ENCODE measurements at places on chromosomes 3 and 15.

- no peaks in the 10 kb centered on the region for H3K36me3 ChIP-seq
- DNase-seq, result no peak
- H3K4me1 ChIP-seq, result no peaks in the 10 kb centered on the region
- H3K27me3 ChIP-seq, result peaks cover 46% of the 10 kb centered on the region
These were observed 266.2 kb upstream of the IGF1R start for GRCh38 chr15:98382139-98382538.

GRCh38 chr3:128354788-128355542, 111.7 kb downstream of the DNAJB8 start:
- peaks cover 9% of the 10 kb centered on the region for H3K36me3 ChIP-seq
- no peaks in the 10 kb centered on the region for H3K27me3 ChIP-seq
- no peak for DNase-seq

DNA sequence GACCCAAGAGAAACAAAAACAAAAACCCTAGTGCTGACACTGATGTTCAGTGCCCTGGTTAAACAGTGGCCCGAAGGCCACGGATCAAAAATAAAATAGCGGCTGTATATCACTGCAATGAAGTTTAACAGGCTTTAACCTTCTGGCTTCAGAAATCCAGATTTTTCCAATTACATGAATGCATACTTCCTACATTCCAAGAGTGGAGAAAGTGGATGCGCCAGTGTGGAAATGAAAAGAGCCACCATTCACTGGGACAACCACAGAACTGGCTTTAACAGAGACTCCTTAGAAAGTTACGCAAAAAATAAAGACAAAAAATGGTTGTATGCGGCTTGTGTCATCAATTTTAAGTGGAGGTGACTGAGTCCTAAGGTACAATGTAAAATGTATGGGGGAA, 522.2 kb downstream of the FHIT start:
- H3K36me3 ChIP-seq, result no peaks in the 10 kb centered on the region
- H3K4me1 ChIP-seq, result peaks cover 19% of the 10 kb centered on the region
- DNase-seq, result no peak
- no peak overlapping the region for H3K4me3 ChIP-seq
- no peak overlapping the region for H3K27ac ChIP-seq

GRCh38 chr3:170467571-170468147, 49.0 kb downstream of the CLDN11 start:
- no peak overlapping the region for H3K4me3 ChIP-seq
- peak overlapping the region; percentile 71 for H3K27ac ChIP-seq
- H3K4me1 ChIP-seq, result peaks cover 87% of the 10 kb centered on the region
- no peaks in the 10 kb centered on the region for H3K36me3 ChIP-seq
- H3K27me3 ChIP-seq, result no peaks in the 10 kb centered on the region
- no peak for DNase-seq

DNA sequence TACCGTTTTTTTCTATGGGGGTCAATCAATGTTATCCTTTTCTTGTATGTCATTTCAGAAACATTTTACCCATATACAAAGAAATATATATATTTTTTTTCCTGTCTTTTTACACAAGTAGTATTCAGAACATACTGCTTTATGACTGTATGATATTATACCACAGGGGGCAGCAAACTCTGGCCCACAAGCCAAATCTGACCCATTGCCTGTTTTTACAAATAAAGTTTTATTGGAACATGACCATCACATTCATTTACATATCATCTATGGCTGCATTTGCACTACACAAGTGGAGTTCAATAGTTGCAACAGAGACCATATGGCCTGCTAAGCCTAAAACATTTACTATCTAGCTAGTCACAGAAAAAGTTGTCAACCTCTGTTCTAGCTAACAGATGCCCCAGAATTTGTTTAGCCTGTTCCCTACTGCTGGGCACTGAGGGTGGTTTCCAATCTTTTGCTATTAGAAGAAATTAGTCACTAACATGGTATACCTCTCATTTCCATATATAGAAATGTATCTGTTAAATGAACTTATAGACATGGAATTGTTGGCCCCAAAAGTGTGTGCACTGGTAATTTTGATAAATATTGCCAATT, 57.7 kb downstream of the BFSP2 start:
- peaks cover 49% of the 10 kb centered on the region for H3K4me1 ChIP-seq
- no peaks in the 10 kb centered on the region for H3K36me3 ChIP-seq
- no peaks in the 10 kb centered on the region for H3K27me3 ChIP-seq
- DNase-seq, result no peak
- H3K4me3 ChIP-seq, result no peak overlapping the region

GRCh38 chr3:126464093-126464492, 11.6 kb downstream of the ZXDC start:
- H3K36me3 ChIP-seq, result peaks cover 39% of the 10 kb centered on the region
- no peak overlapping the region for H3K4me3 ChIP-seq
- no peak for DNase-seq
- H3K4me1 ChIP-seq, result no peaks in the 10 kb centered on the region

GRCh38 chr3:196081834-196082618, at the start of gene TFRC:
Gene TFRC, minus strand, starts transcription at chr3:196082090. Its CDS starts 4,991 bp downstream, at chr3:196077099.
- H3K4me1 ChIP-seq, result peaks cover 22% of the 10 kb centered on the region
- H3K27ac ChIP-seq, result peak within 1 kb of the TSS; percentile 94
- DNase-seq, result peak; percentile 94

GRCh38 chr3:46695962-46696894, 2.7 kb upstream of the ALS2CL start:
- no peak for DNase-seq
- H3K4me1 ChIP-seq, result peaks cover 24% of the 10 kb centered on the region
- H3K36me3 ChIP-seq, result no peaks in the 10 kb centered on the region
- peak overlapping the region; percentile 53 for H3K27ac ChIP-seq
- no peak overlapping the region for H3K4me3 ChIP-seq

- DNase-seq, result no peak
- H3K27me3 ChIP-seq, result peaks cover 29% of the 10 kb centered on the region
- H3K4me3 ChIP-seq, result no peak overlapping the region
- no peak overlapping the region for H3K27ac ChIP-seq
- no peaks in the 10 kb centered on the region for H3K4me1 ChIP-seq
These were observed 17.0 kb downstream of the CELF6 start for GRCh38 chr15:72302955-72303354.

GRCh38 chr3:169510693-169511010, 152.9 kb downstream of the MECOM start:
- no peaks in the 10 kb centered on the region for H3K36me3 ChIP-seq
- H3K27ac ChIP-seq, result no peak overlapping the region
- H3K27me3 ChIP-seq, result no peaks in the 10 kb centered on the region
- no peak overlapping the region for H3K4me3 ChIP-seq
- DNase-seq, result no peak
- peaks cover 21% of the 10 kb centered on the region for H3K4me1 ChIP-seq

GRCh38 chr3:121809249-121809648, 25.6 kb downstream of the IQCB1 start:
- H3K27me3 ChIP-seq, result no peaks in the 10 kb centered on the region
- H3K4me3 ChIP-seq, result no peak overlapping the region
- H3K27ac ChIP-seq, result no peak overlapping the region
- peaks cover 51% of the 10 kb centered on the region for H3K36me3 ChIP-seq

GRCh38 chr15:64949383-64950186, 37.9 kb downstream of the ANKDD1A start:
- no peaks in the 10 kb centered on the region for H3K4me1 ChIP-seq
- DNase-seq, result no peak
- H3K27ac ChIP-seq, result peak overlapping the region; percentile 76

GRCh38 chr15:49750553-49750952, 129.7 kb downstream of the DTWD1 start:
- H3K36me3 ChIP-seq, result no peaks in the 10 kb centered on the region
- H3K4me3 ChIP-seq, result no peak overlapping the region
- DNase-seq, result no peak
- H3K27me3 ChIP-seq, result no peaks in the 10 kb centered on the region

DNA sequence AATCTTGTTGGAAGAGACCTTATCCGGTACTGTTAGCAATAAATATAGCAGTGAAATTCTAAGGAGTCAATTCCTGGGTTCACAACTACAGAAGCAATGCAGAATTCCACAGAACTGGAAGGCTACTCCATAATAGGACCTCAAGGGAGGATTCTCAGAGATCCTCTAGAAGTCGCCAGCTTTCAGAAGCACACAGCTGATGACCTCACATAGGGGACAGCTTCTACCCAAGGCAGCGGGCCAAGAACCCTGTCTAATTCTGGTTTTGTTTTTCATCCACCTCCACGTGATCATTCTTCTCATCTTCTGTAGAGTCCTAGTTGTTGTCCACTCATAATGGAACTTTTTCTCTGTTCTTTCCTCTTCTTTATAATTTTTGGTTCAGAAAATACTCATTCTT, 99.4 kb downstream of the ERC2 start:
- DNase-seq, result no peak
- no peaks in the 10 kb centered on the region for H3K36me3 ChIP-seq
- no peak overlapping the region for H3K4me3 ChIP-seq
- H3K27ac ChIP-seq, result no peak overlapping the region

- DNase-seq, result no peak
- peaks cover 66% of the 10 kb centered on the region for H3K4me1 ChIP-seq
- no peak overlapping the region for H3K4me3 ChIP-seq
These were observed 327.5 kb downstream of the UACA start for GRCh38 chr15:70435872-70436271.

DNA sequence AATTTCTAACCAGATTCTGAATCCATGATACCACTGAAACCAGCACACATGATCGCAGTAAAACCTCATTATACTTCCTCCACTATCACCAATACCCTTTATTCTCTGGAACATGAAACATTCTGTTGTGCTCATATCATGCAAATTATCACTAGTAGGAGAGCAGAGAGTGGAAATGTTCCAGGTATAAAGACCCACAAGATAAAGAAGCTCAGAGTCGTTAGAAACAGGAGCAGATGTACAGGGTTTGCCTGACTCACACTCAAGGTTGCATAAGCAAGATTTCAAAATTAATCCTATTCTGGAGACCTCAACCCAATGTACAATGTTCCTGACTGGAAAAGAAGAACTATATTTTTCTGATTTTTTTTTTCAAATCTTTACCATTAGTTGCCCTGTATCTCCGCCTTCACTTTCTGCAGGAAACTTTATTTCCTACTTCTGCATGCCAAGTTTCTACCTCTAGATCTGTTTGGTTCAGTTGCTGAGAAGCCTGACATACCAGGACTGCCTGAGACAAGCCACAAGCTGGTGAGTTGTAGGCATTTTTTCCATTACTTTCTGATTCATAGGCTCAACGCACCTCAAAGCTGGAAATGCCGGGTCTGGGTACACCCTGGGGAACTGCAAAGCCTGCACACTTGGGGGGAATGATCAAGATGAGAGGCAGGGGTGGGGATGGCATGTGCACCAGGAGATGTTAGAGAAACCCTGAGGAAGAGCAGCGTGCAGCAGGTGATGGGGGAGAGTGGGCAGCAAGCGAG, at the start of gene CCR2:
Gene CCR2 (plus strand): TSS at position 465 of the 764 bp plus-strand sequence. CDS start 3,417 bp downstream, outside the sequence.
- no peak for DNase-seq
- no peaks in the 10 kb centered on the region for H3K4me1 ChIP-seq
- no peak within 1 kb of the TSS for H3K4me3 ChIP-seq
- H3K27me3 ChIP-seq, result peaks cover 88% of the 10 kb centered on the region

DNA sequence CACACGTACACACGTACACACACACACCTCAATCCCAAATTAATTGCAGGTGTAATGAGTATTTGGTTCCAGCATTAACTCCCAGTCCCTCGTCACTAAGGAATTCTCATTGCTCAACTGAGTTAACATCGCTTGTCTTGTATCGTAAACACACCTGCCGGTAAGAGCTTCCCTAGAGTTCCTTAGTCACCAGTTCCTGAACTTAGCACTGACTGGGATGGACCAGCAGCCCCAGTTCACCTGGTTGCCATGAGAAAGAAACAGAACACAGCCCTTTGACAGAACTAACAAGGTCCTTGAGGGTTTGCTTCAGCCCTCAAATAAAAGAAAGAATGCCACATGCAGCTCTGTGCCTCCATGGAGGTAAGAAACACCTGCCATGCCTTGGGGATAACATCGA, 66.3 kb upstream of the SLCO3A1 start:
- H3K4me1 ChIP-seq, result no peaks in the 10 kb centered on the region
- H3K27me3 ChIP-seq, result peaks cover 26% of the 10 kb centered on the region
- no peaks in the 10 kb centered on the region for H3K36me3 ChIP-seq
- H3K27ac ChIP-seq, result no peak overlapping the region
- no peak for DNase-seq

DNA sequence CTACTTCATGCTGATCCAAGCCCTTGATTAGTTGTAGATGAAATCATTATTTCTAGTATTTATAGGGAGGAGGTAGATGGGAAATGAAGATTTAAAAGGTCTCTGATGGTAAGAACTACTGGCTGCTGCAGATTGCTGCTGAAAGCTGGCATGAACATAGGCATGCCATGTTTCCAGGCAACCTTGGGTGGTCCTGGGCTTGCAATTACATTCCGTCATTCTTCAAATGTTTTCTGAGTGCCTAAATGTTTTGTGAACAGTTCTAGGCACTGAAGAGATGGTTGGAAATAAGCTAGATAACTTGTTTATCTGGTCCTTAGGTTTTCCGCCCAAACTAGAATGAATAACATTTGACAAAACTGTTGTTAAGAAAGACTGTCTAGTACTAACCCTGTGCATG, 95.8 kb downstream of the KCNAB1 start:
- DNase-seq, result no peak
- no peak overlapping the region for H3K4me3 ChIP-seq
- H3K36me3 ChIP-seq, result peaks cover 1% of the 10 kb centered on the region
- peaks cover 5% of the 10 kb centered on the region for H3K27me3 ChIP-seq
- H3K27ac ChIP-seq, result no peak overlapping the region
- peaks cover 25% of the 10 kb centered on the region for H3K4me1 ChIP-seq

DNA sequence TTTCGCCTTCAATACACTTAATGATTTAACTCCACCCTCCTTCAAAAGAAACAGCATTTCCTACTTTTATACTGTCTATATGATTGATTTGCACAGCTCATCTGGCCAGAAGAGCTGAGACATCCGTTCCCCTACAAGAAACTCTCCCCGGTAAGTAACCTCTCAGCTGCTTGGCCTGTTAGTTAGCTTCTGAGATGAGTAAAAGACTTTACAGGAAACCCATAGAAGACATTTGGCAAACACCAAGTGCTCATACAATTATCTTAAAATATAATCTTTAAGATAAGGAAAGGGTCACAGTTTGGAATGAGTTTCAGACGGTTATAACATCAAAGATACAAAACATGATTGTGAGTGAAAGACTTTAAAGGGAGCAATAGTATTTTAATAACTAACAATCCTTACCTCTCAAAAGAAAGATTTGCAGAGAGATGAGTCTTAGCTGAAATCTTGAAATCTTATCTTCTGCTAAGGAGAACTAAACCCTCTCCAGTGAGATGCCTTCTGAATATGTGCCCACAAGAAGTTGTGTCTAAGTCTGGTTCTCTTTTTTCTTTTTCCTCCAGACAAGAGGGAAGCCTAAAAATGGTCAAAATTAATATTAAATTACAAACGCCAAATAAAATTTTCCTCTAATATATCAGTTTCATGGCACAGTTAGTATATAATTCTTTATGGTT, at the start of gene CCR5:
Gene CCR5 (plus strand): TSS at position 108 of the 680 bp plus-strand sequence. CDS start 1,957 bp downstream, outside the sequence.
- H3K4me3 ChIP-seq, result no peak within 1 kb of the TSS
- no peak within 1 kb of the TSS for H3K27ac ChIP-seq
- H3K4me1 ChIP-seq, result peaks cover 7% of the 10 kb centered on the region
- H3K27me3 ChIP-seq, result peaks cover 58% of the 10 kb centered on the region

- H3K27me3 ChIP-seq, result peaks cover 2% of the 10 kb centered on the region
- H3K4me3 ChIP-seq, result no peak overlapping the region
- H3K36me3 ChIP-seq, result no peaks in the 10 kb centered on the region
- no peak for DNase-seq
- peaks cover 14% of the 10 kb centered on the region for H3K4me1 ChIP-seq
These were observed 32.9 kb downstream of the WNT7A start for GRCh38 chr3:13846716-13847570.

Measured in mesothelial cell of epicardium (in vitro differentiated cells).